ENCODE measurements at places on chromosomes 1 and 21. TPM values are rescaled to one million over a fixed set of nuclear protein-coding genes. Genes with fewer than 3 reads are reported as not detected.

Gene SPRR1A
- total RNA-seq = not detected

Gene TMCO4
- total RNA-seq = 16.7 TPM

Gene C1orf87
- total RNA-seq = not detected

Gene ATP6V1G3
- total RNA-seq = not detected

Gene IFI16
- 300 TPM for total RNA-seq

Gene TAL1
- total RNA-seq = not detected

Gene NUP210L
- total RNA-seq = 0.17 TPM

Gene ABCG1
- 13.2 TPM for total RNA-seq

- peaks cover 2% of the 10 kb centered on the region for H3K36me3 ChIP-seq
- H3K4me3 ChIP-seq = no peak overlapping the region
- no peak for DNase-seq
- H3K4me1 ChIP-seq = peaks cover 18% of the 10 kb centered on the region
- no peak overlapping the region for H3K27ac ChIP-seq
These were observed 7.8 kb upstream of the P3R3URF start for GRCh38 chr1:46183926-46184557.

DNA sequence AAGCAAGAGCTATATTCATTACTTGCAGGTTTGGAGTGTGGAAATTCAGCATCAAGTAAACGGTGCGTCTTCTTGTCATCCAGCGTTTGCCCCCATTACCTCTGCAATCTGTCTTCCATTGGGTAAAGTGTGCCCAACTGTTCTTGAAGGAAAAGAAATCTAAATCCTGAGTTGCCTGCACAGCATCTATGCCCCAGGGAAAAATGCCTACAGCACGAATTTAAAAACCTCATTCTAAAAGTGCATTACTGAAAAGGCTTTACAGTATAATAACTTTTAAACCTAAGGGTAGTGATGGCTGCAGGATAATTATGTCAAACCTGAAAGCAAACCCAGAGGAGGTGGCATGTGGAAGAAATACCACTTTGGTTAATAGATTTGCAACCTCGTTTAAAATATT, 37.2 kb downstream of the KCNK1 start:
- H3K4me3 ChIP-seq = no peak overlapping the region
- no peaks in the 10 kb centered on the region for H3K36me3 ChIP-seq
- no peak for DNase-seq

DNA sequence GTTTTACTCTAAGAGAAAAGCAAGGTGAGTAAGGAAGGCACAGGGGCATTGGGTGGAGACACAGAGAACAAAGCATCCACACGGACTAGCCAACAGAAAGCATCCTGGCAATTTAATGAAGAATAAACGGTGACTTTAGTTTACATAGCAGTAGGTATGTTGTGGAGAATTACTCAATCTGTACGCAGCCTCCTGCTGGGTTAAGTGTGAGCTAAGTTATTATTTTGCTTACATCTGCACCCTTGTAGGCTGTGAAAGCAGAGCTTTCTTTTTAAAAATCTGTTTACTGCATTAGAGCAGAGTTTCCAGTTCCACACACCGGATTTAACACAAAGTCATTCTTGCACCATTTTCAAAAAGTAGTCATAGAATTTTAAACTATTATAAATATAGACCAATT, 144.5 kb downstream of the AKT3 start:
- H3K4me3 ChIP-seq = no peak overlapping the region
- peaks cover 4% of the 10 kb centered on the region for H3K4me1 ChIP-seq
- H3K36me3 ChIP-seq = no peaks in the 10 kb centered on the region
- no peak overlapping the region for H3K27ac ChIP-seq
- H3K27me3 ChIP-seq = no peaks in the 10 kb centered on the region

- H3K4me3 ChIP-seq = no peak overlapping the region
- H3K4me1 ChIP-seq = no peaks in the 10 kb centered on the region
- no peak for DNase-seq
- peaks cover 11% of the 10 kb centered on the region for H3K27me3 ChIP-seq
- H3K27ac ChIP-seq = no peak overlapping the region
These were observed 101.9 kb upstream of the KCNE2 start for GRCh38 chr21:34261841-34262468.

DNA sequence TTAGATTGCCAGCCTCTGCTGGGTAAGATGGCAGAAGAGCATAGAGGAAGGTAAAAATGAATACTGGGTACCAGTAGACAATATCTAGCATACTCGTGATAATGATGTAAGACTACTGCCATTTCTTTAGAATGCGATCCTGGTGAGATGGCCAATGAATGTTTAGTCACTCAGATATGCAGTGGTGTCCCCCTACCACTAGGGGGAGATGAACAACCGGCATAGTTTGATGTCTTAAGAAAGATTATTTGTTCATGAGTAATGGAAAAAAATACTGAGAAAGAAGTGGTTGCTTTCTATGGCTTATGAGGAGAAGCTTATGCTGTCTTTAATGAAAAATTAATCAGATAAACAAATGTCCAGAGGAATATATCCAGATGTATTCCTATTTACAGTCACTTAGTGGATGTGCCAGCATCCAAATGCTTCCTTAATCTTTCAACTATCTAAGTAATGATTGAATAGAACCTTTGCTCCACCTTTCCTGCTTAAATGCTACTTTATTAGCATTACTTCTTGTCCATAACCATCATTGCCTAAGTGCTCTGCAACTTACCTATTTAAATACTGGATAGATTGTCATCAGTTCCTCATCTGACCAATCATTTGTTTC, 256.6 kb downstream of the ST6GALNAC3 start:
- H3K4me3 ChIP-seq = no peak overlapping the region
- DNase-seq = no peak
- no peak overlapping the region for H3K27ac ChIP-seq
- H3K36me3 ChIP-seq = no peaks in the 10 kb centered on the region

DNA sequence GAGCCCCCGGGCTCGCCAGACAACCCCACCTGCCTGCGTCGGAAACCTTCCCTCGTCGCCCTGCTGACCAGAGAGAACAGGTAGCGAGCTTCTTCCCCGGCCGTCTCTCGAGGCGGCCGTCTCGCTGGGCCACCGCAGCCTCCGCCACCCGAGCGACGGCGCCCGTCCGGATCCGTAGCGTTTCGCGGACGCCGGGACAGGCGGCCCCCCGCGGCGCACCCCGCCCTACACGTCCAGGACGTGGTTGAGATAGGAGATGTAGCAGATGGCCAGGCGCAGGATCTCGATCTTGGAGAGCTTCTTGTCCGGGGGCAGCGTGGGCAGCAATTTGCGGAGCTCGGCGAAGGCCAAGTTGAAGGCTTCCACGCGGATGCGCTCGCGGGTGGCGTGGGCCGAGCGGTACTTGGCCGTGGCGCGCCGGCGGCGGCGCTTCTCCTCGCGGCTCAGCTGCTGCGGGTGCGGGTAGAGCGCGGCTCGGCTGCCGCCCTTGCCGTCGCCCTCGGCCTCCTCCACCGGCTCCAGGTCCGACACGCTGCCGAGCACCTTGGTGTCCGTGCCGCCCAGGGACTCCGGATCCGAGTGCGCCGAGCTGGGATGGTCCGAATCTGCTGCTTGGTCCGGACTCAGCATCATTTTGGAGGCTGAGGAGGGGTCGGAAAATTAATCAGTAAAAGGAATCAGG, 3.0 kb downstream of the NHLH2 start:
- no peaks in the 10 kb centered on the region for H3K36me3 ChIP-seq
- DNase-seq = peak; percentile 32
- H3K4me1 ChIP-seq = peaks cover 2% of the 10 kb centered on the region
- no peak overlapping the region for H3K4me3 ChIP-seq
- H3K27me3 ChIP-seq = peaks cover 80% of the 10 kb centered on the region
